ENCODE measurements at places on chromosomes 7 and 10.

- no peak for DNase-seq
Observed at GRCh38 chr10:12252882-12253546, 57.0 kb downstream of the CDC123 start.

GRCh38 chr10:103839872-103840739, 15.3 kb downstream of the SH3PXD2A start:
- no peak for DNase-seq

GRCh38 chr10:71767420-71768035, 5.8 kb downstream of the VSIR start:
- no peak for DNase-seq

DNA sequence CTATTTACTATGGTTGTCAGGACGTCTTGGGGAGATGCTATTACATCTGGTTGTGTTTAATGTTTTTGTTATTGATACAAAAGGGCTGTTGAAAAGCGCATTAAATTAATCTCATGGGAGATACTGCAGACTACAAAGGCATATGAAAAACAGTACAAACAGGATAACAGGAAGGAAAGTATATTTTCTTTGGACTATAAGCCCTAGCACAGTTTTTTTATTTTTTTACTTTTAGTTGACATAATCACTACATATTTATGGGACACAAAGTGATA, 341.3 kb downstream of the ARL4A start:
- no peak for DNase-seq

DNA sequence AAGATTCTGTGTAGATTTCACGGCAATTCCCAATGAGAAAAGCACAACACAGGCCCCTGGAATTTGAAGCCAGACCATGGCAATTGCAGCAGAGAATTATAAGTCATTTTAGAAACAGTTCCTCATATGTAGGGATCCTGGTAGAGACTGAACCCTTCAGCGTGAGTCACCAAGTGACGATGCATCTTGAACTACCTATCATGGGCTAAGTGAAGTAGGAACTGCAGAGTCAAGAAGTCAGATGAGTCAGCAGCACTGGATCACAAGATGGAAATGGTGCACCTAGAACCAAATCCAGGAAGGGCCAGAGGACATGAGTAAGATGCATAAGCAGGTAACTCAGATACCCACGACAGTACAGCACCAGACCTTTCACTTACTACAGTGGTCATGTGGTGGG, 140.0 kb upstream of the TPK1 start:
- no peak for DNase-seq

- DNase-seq: no peak
Observed at GRCh38 chr10:130809761-130810515, 501.6 kb downstream of the TCERG1L start.

DNA sequence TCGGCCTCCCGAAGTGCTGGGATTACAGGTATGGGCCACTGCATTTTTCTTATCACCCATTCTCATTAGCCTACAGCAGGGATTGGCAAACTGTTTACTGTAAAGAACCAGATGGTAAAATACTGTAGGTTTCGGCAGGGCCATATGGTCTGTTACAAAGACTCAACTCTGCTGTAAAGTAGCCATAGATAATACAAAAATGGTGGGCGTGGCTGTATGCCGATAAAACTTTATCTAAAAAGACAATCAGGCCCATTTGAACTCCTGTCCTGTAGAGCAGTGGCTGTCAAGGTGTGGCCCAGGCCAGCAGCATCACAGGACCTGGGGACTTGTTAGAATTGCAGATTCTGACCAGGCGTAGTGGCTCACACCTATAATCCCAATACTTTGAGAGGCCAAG, 134.3 kb downstream of the CUX1 start:
- DNase-seq: no peak

DNA sequence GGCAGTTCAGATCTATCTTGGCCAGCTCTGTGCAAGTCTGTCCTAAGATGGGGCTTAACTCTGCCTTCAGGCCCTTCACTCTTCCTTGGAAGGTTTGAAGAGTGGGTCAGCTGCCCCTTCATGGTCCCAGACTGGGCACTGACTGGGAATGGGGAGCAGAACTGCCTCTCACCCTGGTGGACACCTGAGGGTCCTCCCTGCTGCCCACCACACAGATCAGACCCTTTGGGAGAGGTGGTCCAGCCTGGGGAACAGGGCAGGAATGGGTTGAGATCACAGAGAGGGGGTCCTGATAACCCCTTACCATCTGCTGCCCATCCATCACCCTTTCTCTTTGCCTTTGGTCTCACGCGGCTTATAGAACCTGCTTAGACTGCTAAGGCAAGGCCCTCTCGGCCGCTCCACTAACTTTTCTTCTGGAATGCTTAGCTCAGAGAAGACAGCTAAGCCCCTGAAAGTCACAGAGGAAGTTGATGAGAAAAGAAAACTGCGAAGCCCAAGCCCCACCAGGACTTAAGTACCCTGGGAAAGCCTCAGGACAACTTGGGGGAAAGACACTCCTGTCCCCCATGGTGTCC, 402 bp upstream of the CDHR1 start:
- DNase-seq: no peak

- DNase-seq: no peak
Observed at GRCh38 chr10:115850666-115851065, 422.3 kb downstream of the GFRA1 start.

- no peak for DNase-seq
Observed at GRCh38 chr7:75892634-75893272, 13.9 kb downstream of the RHBDD2 start.

- DNase-seq: no peak
Observed at GRCh38 chr10:51606825-51607462, 92.5 kb downstream of the CSTF2T start.

- DNase-seq: no peak
Observed at GRCh38 chr10:31118556-31118955, 86.9 kb upstream of the ZNF438 start.

GRCh38 chr7:33109005-33109757, at the start of gene RP9:
Gene RP9 (minus strand): TSS chr7:33109404. CDS start chr7:33109372, 32 bp downstream.
- peak; percentile 91 for DNase-seq

GRCh38 chr7:37732253-37732652, 48.7 kb downstream of the GPR141 start:
- no peak for DNase-seq

DNA sequence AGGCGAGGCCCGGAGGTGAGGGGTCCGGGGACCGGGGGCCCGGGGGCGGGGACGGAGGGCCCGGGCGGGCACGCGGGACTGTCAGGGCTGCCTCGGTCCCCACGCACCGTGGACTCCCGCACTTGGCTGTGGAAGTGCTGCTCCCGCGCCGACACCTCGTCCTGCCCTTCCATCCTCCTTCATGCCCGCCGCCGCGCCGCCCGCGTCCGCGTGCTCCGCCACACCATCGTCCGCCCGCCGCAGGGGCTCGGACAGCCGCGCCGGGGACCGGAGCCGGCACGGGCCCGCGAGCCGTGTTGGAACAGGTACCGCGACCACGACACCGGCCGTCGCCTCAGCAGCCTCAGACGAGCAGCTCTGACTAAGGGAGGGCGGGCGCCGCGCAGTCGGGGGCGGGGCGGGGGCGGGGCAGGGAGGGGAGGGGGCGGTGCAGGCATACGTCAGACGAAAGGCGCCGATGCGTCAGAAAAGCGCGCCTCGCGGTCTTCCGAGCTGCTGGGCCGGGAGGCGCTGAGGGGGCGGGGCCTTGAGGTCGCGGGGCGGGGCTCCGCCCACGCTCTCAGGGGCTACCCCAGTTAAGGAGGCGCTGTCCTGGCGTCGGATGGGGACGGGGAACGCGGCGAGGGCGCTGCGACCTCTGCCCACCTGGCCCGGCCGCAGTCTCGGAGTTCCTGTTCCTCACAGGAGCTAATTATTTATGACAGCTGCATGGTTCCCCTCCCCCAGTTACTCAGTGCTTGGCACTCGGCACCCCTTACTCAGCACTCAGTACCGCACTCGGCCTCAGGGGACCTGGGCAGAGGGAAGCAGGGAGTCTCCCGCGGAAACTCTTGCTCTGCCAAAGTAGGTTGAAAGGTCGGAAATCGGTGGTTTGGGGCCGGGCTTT, at the start of gene LMBR1:
LMBR1 (minus strand) TSS at position 363 of the 886 bp plus-strand sequence; CDS start at position 173, 190 bp downstream.
- peak; percentile 97 for DNase-seq

- no peak for DNase-seq
Observed at GRCh38 chr7:30684351-30684750, 2.1 kb upstream of the CRHR2 start.

DNA sequence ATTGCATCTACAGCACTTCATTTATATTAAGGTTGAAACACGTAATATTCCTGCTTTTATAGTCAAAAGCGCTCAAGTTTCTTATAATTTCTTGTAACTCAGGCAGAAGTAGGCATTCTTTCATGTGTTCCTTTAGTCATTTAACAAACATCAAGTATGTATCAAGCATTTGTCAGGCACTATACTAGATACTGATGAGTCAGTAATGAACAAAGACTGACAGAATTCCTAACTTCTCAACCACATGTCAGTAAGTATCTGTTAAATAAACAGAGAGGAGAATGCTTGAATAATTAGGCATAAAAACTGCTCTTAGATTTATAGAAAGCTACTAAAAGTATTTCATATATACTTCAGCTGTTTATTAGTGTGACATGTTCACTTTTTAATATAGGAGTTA, 9.9 kb downstream of the CRPPA start:
- no peak for DNase-seq

- DNase-seq: peak; percentile 81
Observed at GRCh38 chr10:114239117-114239993, at the start of gene VWA2. Gene VWA2 (plus strand): TSS chr10:114239254. CDS start chr10:114248714, 9,460 bp downstream.

GRCh38 chr10:44016589-44017482, 368.1 kb downstream of the CXCL12 start:
- DNase-seq: no peak

DNA sequence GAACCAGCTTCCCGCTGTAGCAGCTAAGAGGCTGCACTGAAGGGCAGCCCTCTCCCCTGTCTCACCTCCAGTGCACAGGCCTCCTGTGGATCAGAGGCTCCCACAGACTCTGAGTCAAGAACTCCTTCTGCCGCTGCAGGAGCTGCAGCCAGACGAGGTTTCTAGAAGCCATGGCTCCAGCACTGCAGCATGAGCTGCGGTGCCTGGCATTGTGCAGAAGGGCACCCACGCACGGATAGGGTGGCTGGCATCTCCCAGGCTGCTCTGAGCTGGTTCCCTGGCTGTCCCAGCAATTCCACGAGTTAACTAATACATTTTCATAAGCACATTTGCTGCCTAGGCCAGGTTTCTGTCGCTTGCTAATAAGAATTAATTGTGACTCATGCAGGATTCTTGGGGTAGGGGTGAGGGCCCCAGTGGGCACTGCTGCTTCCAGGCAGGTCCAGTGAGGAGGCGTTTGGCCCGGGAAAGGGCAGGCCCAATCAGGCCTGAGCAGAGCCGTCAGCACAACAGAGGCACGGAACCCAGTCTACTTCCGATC, 594.2 kb downstream of the DNAJB6 start:
- no peak for DNase-seq

GRCh38 chr7:84997626-84998025, 189.2 kb downstream of the SEMA3D start:
- DNase-seq: no peak

GRCh38 chr7:155676052-155676451, 31.6 kb downstream of the RBM33 start:
- DNase-seq: no peak

GRCh38 chr7:111104710-111105109, 13.8 kb downstream of the LRRN3 start:
- DNase-seq: no peak

DNA sequence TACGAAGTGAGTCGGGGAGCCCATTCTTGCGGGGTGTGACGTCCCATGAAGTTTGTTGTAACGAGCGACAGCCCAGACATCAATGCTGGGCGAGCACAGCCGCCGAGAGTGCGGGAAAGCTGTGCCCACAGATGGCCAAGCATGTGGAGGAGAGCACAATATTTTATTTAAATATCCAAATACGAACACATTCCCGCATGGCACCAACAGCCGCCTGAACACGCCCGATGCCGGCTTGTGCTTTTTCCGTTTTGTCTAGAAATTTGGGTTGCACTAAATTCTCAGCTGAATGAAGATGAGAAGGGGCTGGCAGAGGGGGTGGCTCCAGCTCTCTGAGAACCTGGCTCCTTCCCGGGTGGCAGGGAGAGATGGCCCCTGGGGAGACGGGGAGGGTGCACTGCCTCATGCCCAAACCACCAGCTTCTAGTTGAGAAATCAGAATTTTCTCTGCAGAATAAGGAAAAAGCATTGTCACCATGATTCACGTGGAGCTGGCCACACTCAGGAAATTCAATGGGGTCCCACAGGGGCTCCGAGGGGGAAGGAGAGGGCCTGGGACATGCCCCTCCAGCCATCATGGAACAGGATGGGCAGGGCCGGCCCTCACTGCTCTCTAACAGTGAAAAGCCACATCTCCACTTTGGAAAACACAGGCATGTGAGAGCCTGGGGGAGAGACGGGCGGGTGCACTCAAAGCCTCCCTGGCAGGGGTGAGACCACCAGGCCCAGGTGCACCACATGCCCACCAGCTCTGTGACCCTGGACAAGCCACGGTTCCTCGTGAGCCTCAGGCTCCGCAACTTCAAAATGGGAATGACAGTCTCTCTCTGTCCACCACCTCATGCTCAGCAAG, 48.3 kb downstream of the EBF3 start:
- DNase-seq: no peak

DNA sequence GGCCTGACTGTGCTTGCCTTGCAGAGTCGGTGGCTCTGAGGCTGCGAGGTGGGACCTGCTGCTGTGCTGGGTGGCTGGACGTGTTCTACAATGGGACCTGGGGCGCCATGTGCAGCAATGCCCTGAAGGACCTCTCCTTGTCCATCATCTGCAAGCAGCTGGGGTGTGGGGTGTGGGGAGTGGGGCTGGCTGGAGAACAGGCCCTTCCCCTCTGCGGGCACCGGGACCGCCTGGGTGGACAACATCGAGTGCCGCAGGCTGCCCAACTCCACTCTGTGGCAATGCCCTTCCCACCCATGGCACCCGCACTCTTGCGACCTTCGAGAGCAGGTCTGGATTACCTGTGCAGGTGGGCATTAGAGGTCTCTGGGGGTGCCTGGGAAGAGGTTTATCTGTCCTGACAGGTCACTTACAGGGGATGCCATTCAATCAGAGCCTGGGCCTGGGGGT, 10.9 kb downstream of the SCART1 start:
- DNase-seq: no peak

DNA sequence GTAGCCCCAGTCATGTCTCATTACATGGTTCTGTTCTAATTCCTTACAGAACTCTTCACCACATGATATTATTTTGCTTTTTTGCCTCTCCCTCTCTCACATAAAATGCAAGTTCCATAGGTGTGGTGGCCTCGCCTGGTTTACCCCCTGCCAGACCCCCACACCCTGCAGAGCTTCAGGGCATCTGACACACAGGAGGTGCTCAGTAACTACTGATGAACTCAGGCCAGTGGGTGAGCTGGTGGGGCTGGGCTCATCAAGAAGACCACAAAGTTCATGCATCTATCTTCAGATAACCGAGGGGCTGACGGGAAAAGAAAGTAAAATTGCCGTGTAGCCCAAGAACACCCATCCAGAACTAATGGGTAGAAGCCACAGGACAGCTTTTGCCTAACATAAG, 253.1 kb downstream of the GRID1 start:
- DNase-seq: no peak

GRCh38 chr7:39321909-39322498, 244.2 kb upstream of the YAE1 start:
- DNase-seq: no peak

GRCh38 chr10:23024002-23024401, 71.4 kb upstream of the MSRB2 start:
- no peak for DNase-seq
